ENCODE measurements at places on chromosomes 16 and 17.

- no peak for DNase-seq
These were observed 179.9 kb downstream of the GSG1L start for GRCh38 chr16:27883576-27883975.

- DNase-seq: peak; percentile 56
These were observed at the start of gene DHRS11 for GRCh38 chr17:36591434-36592315. TSS of gene DHRS11 (plus strand) at chr17:36591879. CDS start at chr17:36592010, 131 bp downstream.

DNA sequence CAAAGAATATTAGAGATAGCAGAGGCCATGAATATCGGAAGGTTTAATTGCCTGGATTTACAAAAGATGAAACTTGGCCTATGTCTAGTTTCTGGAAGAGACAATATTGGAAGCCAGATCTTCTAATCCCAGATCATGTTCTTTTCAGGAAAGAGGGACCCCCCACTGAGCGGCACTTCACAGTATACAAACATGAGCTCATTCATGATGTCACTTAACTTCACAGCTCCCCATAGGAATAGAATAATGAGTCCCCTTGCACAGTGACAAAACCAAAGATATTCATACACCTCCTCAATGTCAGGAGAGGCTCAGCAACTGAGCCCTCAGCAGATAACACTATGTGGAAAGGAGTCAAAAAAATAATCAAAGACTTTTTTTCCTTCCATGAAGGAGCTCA is 147.5 kb downstream of the CDH11 start:
- DNase-seq: no peak

GRCh38 chr16:83995754-83996153 is 27.7 kb downstream of the NECAB2 start:
- no peak for DNase-seq

- no peak for DNase-seq
These were observed 22.2 kb downstream of the KRT23 start for GRCh38 chr17:40915199-40915661.

- no peak for DNase-seq
These were observed 713.8 kb upstream of the RBFOX1 start for GRCh38 chr16:6618874-6619273.

- DNase-seq: no peak
These were observed 22.3 kb downstream of the TUBD1 start for GRCh38 chr17:59870482-59870881.

DNA sequence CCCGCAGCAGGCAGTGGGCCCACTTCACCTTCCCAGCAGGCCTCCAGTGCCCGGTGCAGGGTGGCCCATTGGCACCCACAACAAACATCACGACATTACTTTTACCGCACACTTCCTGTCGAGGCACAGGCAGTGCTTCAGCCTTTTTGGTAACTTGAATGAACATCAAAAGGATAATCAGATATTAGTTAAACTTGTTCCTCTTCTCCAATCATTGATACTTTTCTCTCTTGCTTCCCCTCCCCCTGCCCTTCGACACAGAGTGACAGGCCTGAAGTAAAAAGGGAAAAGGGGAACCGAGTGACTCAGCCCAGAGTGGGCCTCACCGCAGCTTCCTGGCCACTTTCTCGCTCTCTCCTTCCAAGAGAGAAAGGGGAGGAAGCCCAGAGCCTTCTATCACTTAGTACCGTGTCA is 507.0 kb downstream of the MAF start:
- DNase-seq: peak; percentile 13

- DNase-seq: peak; percentile 22
These were observed 44.5 kb downstream of the LAT start for GRCh38 chr16:29029168-29029994.

DNA sequence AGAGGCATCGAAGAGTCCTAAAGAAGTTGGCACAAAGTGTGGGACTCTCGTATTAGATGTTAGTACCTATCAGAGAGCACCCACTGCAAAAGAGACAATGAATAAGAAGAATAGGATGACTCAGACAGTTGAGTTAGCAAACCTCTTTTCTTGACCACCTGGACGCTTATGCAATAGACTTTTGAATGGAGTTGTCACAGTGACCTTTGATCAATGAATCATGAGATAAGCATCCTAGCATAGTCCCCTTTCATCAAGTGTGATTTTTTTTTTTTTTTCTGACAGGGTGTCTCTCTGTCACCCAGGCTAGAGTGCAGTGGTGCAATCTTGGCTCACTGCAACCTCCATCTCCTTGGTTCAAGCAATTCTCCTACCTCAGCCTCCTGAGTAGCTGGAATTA is 1417.9 kb upstream of the GOT2 start:
- DNase-seq: no peak

GRCh38 chr17:73058022-73058421 is 34.5 kb downstream of the SLC39A11 start:
- DNase-seq: no peak

DNA sequence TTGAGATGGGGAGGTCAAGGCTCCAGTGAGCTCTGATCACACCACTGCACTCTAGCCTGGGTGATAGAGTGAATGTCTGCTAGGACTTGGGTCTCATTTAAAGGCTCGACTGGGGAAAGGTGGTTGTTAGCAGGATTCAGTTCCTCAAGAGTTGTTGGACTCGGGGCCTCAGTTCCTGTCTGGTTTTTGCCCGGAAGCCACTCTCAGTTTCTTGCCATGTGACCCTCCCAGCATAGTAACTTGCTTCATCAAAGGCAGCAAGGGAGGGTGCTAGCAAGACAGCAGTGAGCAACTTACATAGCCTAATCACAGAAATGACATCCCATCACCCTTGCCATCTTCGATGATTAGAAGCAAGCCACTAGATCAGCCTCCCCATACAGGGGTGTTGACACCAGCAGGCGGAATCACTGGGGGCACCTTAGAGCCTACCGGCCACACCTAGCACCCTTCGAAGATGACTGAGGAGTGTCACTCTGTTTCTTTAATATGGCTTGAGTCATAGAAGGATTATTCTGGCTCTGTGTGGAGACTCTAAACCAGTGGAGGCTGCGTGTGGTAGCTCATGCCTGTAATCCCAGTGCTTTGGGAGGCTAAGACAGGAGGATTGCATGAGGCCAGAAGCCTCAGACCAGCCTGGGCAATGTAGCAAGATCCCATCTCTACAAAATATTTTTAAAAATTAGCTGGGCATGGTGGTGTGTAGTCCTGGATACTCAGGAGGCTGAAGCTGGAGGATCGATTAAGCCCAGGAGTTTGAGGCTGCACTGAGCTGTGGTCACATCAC is 13.2 kb upstream of the SCNN1B start:
- no peak for DNase-seq

DNA sequence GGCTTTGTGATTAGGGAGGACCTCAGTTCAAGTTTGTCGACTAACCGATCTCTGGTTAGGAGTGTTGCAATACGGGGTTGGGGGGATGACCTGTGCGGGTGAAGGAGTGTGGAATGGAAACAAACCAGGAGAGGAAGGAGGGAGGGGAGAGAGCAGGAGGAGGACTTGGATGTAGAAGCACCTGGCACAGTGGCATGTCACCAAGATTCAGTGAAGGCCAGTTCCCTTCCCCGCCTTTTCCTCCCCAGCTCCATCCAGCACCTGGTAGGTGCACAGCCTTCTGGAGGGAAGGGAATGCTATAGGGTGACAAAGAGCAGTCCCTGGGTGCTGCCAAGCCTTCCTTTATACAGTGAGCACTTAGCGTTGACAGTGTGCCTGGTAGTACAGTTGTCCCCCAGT is 107.4 kb upstream of the CRHR1 start:
- DNase-seq: no peak

- DNase-seq: no peak
These were observed 9.7 kb downstream of the PITPNA start for GRCh38 chr17:1552932-1553331.

GRCh38 chr17:40699853-40700252 is 3.7 kb downstream of the KRT24 start:
- DNase-seq: no peak

- DNase-seq: peak; percentile 78
These were observed 69.6 kb upstream of the ZNF750 start for GRCh38 chr17:82909322-82909904.

DNA sequence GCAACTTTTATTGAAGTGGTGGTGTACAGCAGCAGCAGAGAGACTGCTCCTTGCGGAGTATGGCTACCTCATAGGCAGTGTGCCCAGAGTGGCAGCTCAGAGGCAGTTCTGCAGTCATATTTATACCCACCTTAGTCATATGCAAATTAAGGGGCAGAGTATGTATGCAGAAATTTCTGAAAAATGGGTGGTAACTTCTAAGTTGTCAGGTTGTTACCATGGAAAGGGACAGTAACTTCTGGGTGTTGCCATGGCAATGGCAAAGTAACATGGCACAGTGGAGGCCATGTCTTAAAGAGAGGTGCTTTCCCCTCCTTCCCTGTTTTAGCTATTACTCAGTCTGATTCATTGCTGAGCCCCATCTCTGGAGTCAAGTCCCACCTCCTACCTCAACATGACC is 53.4 kb downstream of the MEOX1 start:
- DNase-seq: no peak

DNA sequence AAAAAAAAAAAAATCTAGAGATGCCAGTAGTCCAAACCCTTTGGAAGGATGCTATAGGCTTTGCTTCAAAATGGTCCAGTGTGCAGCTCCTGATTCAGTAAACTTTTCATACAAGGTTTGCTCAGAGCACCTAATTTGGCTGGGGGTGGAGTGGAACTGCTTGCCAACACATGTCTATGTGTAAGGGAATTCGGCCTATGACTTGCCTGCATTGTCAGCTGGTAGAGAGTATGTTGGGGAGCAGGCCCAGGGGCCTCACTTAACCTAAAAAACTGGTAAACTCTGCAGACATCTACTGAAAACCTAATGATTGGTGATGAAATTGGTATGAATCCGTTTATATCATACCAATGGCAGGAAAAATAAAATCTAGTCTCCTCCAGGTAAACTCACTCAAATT is 1.5 kb upstream of the MFSD6L start:
- DNase-seq: no peak

- no peak for DNase-seq
These were observed 1.2 kb downstream of the MIF4GD start for GRCh38 chr17:75269844-75270217.

DNA sequence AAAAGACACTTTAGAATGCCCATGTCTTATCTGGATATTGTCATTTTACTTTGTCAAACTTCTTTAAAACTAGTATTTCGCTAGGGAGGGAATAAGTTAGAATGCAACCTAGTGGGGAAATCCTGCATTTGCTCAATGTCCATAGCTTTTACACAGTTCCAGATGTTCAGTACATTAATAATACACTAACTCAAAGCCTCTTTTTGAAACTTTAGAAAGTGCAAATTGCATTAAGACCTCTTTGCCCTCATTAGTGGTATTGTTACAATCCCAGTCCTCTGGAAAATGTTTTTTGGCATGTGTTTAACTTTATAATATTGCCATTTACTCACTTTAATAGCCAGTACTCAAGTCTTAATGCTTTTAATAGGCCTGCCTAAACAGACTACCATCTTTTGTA is 106.8 kb downstream of the BRIP1 start:
- no peak for DNase-seq

GRCh38 chr17:29789196-29790170 is 140.5 kb downstream of the SSH2 start:
- DNase-seq: no peak

- no peak for DNase-seq
These were observed 39.3 kb downstream of the ARHGAP27 start for GRCh38 chr17:45393411-45393810.

GRCh38 chr16:73057291-73058210 is 9.6 kb upstream of the ZFHX3 start:
- DNase-seq: no peak

- no peak for DNase-seq
These were observed 9.1 kb upstream of the PECAM1 start for GRCh38 chr17:64399767-64400156.

GRCh38 chr17:27438348-27438998 is 17.8 kb upstream of the KSR1 start:
- DNase-seq: no peak

DNA sequence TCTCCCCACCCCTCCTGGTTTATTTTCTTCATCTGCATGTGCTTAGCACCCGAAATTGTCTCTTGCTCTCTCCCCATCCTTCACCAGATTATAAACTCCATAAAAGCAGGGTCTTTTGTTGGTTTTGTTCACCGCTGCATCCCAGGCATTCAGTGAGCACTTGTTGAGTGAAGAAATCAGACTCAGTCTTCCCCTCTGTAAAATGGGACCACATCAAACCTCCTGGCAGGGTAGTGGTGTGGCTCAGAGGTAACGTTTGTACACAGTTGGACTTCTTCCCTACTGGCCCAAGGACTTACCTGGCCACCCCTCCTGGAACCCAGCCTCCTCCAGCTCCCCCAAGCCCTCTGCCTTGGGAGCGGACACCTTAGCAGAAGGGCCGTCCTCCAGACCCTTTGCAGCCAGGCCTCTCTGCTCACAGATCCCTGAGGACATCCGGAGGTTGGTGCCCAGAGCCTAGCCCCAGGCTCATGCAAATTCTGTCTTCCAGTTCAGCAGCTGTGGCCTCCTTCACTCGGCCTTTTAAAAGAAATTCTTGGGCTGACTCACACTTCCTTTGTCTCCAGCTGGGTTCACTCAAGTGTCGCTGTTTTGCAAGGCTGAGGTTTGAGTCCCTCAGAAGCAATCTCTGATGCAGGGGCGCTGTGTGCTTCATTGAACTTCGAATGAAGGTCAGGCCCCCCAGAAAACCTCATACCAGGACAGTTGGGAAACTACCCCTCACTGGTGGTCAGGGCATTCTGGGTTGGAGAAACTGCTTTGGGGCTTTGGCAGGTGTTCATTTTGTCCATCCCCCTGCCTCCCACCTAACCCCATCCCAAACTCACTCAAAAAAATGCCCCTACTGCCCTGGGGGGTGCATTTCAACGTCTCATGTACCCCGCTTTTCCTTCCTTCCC is 16.8 kb upstream of the RMI2 start:
- DNase-seq: peak; percentile 31

GRCh38 chr17:80791758-80792284 is 199.8 kb upstream of the CHMP6 start:
- no peak for DNase-seq

DNA sequence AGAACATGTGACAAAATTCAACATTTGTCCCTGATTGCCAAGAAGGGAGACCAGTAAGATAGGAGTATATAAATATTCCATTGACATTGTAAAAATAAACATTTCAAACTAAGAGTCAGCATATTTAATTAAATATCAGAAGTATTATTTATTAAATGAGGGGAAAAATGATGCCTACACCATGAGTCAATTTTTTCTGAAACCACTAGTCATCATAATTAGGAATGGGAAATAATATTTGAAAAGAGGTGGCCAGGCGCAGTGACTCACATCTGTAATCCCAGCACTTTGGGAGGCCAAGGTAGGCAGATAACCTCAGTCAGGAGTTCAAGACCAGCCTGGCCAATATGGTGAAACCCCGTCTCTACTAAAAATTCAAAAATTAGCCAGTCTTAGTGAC is 2.1 kb downstream of the CMTM1 start:
- no peak for DNase-seq

DNA sequence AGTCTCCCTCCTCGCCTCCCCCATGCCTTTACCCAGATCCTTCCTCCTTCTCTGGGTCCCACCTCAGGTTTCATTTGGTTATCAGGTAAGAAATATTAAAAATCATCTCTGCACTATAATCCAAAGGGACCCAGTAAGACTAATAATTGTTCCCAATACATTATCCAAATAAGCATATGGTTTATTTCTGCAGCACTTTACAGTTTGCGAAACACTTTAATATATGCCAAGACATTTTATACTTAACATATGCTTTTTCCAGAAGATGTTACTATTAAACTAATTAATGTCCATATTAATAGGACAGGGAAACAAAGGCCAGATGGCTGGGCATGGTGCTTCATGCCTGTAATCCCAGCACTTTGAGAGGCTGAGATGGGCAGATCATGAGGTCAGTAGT is 33.3 kb downstream of the CD300LF start:
- no peak for DNase-seq

- no peak for DNase-seq
These were observed 11.7 kb downstream of the PECAM1 start for GRCh38 chr17:64378890-64379354.

Data from effector memory CD8-positive, alpha-beta T cell (primary cell).